ENCODE measurements at places on chromosomes 2 and 18. TPM values are rescaled to one million over a fixed set of nuclear protein-coding genes. Genes with fewer than 3 reads are reported as not detected.

- H3K4me3 ChIP-seq, result no peak overlapping the region
- no peaks in the 10 kb centered on the region for H3K36me3 ChIP-seq
- peaks cover 13% of the 10 kb centered on the region for H3K4me1 ChIP-seq
- DNase-seq, result no peak
Measured at GRCh38 chr2:134259571-134259970, 5.7 kb downstream of the MGAT5 start.

GRCh38 chr2:31240381-31241365, 6.7 kb downstream of the EHD3 start:
- peak overlapping the region; percentile 21 for H3K27ac ChIP-seq
- H3K36me3 ChIP-seq, result no peaks in the 10 kb centered on the region
- DNase-seq, result no peak
- peaks cover 11% of the 10 kb centered on the region for H3K4me1 ChIP-seq
- H3K4me3 ChIP-seq, result no peak overlapping the region
- H3K27me3 ChIP-seq, result no peaks in the 10 kb centered on the region

DNA sequence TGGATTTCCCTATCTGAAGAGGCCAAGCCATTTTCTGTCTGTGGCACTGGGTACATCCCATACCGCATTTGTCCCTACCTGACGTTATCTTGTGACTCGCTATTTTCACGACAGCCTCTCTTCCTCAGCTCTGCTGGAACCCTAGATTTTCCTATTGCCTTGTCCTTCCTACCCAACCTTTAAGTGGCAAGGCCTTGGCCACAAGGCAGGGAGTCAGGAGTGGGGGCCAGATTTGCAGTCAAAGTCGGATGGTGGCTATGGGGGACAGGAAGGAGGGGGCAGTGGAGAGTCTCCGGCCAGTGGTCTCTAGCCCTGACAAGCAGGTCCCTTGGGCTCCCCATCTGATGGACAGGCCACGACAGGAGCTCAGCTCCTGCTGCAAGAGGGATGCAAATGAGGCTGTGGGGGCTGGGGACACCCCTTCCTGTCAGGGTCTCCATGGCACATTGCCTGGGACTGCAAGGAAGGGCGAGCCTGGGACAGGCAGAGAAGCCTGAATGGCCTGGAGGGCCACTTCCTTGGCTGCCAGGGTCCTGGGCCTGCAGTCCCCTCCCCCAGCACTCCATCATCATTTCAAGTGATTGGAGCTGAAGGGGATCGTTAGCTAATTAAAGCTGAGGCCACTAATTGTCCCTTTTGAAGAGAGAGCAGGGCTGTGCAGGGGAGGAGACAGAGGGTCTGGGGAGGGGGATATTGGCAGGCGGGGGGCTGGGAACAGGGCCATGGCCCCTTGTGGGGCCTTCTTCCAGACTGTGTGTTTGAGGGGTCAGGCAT, 6.3 kb upstream of the ECEL1 start:
- peaks cover 11% of the 10 kb centered on the region for H3K27me3 ChIP-seq
- DNase-seq, result no peak
- H3K4me3 ChIP-seq, result no peak overlapping the region
- no peaks in the 10 kb centered on the region for H3K36me3 ChIP-seq

The CRYGC gene
- total RNA-seq, result not detected

DNA sequence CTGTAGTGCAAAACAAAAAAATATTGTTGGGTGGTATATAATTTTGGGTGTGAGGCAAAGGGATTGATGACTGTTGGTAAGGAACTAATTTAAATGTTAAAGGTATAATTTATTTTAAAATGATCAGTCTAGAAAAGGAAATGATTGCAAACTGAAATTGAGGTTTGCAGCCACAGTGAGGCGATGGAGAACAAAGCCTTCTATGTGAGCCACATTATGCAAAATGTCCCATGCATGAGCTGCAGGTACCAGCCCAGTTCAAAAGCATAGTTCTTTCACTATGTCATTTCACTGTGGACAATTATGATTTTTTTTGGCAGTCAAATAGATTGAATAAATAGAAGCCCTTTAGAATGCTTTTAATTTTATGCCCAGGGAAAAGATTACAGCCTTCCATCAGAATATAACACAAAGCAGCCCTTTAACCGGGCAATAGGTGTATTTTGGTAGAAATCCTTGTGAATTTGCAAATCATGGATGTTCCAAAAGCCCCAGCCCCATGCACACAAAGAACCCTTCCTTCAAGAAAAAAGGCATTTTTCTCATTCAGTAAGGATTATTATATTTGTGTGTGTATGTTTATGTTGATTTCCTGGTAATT, 1.7 kb downstream of the MAP2 start:
- no peaks in the 10 kb centered on the region for H3K36me3 ChIP-seq
- H3K27ac ChIP-seq, result no peak overlapping the region
- H3K4me3 ChIP-seq, result peak overlapping the region; percentile 82

GRCh38 chr2:204370172-204370718, 175.0 kb upstream of the PARD3B start:
- no peaks in the 10 kb centered on the region for H3K27me3 ChIP-seq
- H3K36me3 ChIP-seq, result no peaks in the 10 kb centered on the region
- no peak overlapping the region for H3K27ac ChIP-seq
- no peak for DNase-seq

The SPR gene
- total RNA-seq, result 39.0 TPM

The SPP2 gene
- total RNA-seq, result not detected

DNA sequence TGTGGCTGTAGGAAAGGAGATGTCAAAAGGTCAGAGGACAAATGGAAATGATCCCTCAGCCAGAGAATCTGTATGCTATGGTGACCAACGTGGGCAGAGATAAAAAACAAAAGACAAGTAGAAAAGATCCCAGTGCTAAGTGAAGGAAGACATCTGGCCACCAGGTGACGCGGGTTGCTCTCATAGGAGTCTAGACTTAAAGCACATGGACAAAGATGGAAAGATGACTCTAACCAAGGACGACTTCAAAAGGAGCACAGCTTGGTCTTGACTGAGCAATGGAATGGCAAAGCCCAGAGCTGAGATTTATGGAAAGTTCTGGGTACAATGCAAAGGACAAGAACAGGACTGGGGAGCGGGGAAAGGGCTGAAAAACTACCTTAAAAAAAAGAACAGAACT, 96.8 kb downstream of the CLIP4 start:
- H3K27ac ChIP-seq, result no peak overlapping the region
- no peaks in the 10 kb centered on the region for H3K27me3 ChIP-seq
- H3K36me3 ChIP-seq, result no peaks in the 10 kb centered on the region
- H3K4me1 ChIP-seq, result no peaks in the 10 kb centered on the region
- H3K4me3 ChIP-seq, result no peak overlapping the region

GRCh38 chr2:104118889-104119288, 735.0 kb upstream of the POU3F3 start:
- H3K27me3 ChIP-seq, result no peaks in the 10 kb centered on the region
- no peaks in the 10 kb centered on the region for H3K4me1 ChIP-seq
- no peak overlapping the region for H3K27ac ChIP-seq
- no peak for DNase-seq

Data from GM23248 (cell line).